ENCODE measurements at places on chromosomes 2 and 18.

- DNase-seq, result no peak
Measured at GRCh38 chr2:229393926-229394325, 122.8 kb upstream of the PID1 start.

DNA sequence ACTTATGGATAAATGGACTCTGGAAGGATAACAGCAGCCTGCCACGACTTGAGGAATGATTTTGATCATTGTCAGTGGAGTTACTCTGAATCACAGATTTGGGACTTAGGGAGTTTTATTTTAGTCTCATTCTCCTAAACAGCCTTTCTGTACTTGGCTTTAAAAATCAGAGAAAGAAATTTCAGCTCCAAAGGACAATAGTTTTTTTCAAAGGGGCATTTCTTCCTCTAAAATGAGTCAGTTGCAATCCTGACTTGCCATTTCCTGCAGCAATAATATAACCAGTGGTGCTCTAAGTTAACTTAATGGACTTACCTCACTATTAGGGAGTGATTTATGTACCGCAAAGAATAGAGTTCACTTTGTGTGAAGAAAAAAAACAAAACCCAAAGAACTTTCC lies 35.1 kb upstream of the MTX2 start:
- DNase-seq, result no peak

- DNase-seq, result no peak
Measured at GRCh38 chr2:112644155-112644932, 1.4 kb upstream of the SLC20A1 start.

DNA sequence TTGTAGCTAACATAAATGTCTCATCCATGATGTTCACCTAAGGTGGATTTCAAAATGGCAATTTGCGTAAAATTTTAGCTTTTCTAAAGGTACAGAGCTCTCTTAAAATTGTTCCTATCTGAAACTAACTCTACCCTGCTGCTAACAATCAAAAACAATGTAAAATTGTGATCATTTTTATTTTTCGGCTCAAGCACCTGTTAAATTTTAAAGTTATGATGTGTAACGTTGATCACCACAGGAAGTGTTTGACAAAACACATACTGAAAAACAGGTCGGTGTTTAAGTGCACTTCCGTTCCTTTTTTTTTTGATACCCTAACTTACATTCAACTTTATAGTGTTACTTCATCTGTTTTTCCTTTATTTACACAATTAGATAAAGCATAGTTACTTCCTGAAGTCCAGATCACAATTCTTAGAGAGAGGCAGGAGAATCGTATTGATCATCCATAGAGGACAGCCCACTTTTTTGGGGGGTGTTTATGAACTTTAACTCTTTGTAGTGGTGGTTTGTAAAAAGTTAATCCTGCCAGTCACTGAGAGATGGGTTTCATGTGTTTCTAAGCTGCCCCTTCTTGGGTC lies 6.0 kb upstream of the NCK2 start:
- DNase-seq, result no peak

- DNase-seq, result no peak
Measured at GRCh38 chr2:214489181-214489580, 78.3 kb downstream of the VWC2L start.

DNA sequence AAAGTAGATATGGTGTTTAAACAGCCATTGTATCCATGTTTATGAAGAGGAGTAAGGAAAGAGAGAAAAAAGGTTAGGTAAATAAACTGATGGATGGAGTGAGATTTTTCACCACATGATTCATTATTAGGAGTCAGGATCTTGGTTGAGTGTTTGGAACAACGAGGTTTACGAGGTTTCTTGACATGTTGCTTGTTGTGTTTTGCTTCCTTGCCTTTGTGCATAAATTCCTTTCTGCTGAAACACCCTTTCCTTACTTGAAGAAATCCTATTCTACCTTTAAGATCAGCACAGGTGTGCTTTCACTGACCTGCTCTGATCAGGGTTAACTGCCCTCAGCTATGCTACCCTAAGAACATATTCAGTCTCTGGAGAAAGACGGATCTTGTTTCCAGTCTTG lies 66.6 kb downstream of the EFEMP1 start:
- no peak for DNase-seq

Measured in fibroblast of gingiva (primary cell).